ENCODE measurements at places on chromosomes 12 and 14. TPM values are rescaled to one million over a fixed set of nuclear protein-coding genes. Genes with fewer than 3 reads are reported as not detected.

Gene SLC5A8
- total RNA-seq: not detected

Gene JAG2
- 13.5 TPM for total RNA-seq

Gene IFI27L1
- 5.6 TPM for total RNA-seq

Gene FERMT2
- total RNA-seq: 42.2 TPM

DNA sequence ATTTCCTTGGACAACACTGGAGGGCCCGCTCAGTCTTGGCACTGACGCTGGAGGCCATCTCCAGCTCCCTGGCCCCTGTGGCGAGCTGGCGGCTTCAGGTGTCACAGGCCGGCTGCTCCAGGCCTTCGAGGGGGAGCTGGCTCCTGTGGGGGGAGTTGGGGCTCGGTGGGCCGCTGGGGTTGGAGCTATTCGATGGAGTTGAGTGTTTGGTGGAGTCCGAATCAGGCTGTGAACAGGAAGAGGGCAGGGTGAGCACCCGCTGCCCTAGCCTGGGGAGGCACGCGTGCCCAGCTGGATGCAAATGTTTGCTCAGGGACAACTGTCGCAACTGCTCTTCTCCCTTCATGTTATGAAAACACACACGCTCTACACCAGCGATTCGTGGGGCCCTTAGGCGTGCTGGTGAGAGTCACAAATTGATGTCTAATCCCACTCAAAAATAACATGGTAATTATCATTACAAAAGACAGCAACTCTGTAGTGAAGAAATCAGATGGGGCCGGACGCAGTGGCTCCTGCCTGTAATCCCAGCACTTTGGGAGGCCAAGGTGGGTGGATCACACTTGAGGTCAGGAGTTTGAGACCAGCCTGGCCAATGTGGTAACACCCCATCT lies 11.3 kb downstream of the AMN start:
- no peak for DNase-seq
- peaks cover 22% of the 10 kb centered on the region for H3K4me1 ChIP-seq
- peaks cover 18% of the 10 kb centered on the region for H3K36me3 ChIP-seq
- peaks cover 5% of the 10 kb centered on the region for H3K27me3 ChIP-seq
- H3K27ac ChIP-seq: no peak overlapping the region

DNA sequence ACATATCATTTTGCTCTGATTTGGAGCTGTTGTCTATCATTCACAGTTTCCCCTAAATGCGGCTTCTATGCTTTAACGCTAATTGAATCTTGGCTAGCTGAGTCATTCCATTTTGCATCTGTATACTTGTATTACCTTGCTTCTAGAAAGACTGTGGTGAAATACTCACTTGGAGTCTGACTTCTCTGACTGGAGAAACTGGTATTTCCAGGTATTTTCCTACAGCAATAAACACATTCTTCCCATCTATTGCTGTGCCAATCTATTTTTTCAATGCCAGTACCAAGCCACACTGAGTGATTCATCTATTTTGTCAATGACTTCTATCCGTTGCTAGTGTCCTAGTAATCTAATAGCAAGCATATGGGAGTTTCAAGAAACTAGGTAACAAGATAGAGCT lies 76.0 kb upstream of the ST8SIA1 start:
- no peak overlapping the region for H3K27ac ChIP-seq
- no peaks in the 10 kb centered on the region for H3K27me3 ChIP-seq
- peaks cover 21% of the 10 kb centered on the region for H3K4me1 ChIP-seq
- no peak overlapping the region for H3K4me3 ChIP-seq
- DNase-seq: no peak

GRCh38 chr14:75514673-75515628 lies 7.3 kb upstream of the BATF start:
- H3K27ac ChIP-seq: no peak overlapping the region
- no peak overlapping the region for H3K4me3 ChIP-seq
- H3K4me1 ChIP-seq: no peaks in the 10 kb centered on the region
- no peak for DNase-seq
- H3K27me3 ChIP-seq: no peaks in the 10 kb centered on the region
- no peaks in the 10 kb centered on the region for H3K36me3 ChIP-seq

GRCh38 chr14:105252552-105253328 lies 4.4 kb downstream of the BTBD6 start:
- H3K4me1 ChIP-seq: peaks cover 3% of the 10 kb centered on the region
- no peaks in the 10 kb centered on the region for H3K27me3 ChIP-seq
- no peaks in the 10 kb centered on the region for H3K36me3 ChIP-seq
- no peak for DNase-seq

- no peak for DNase-seq
- no peak overlapping the region for H3K4me3 ChIP-seq
- no peaks in the 10 kb centered on the region for H3K36me3 ChIP-seq
- H3K27ac ChIP-seq: no peak overlapping the region
These were observed 54.3 kb downstream of the CCDC85C start for GRCh38 chr14:99549684-99550083.

DNA sequence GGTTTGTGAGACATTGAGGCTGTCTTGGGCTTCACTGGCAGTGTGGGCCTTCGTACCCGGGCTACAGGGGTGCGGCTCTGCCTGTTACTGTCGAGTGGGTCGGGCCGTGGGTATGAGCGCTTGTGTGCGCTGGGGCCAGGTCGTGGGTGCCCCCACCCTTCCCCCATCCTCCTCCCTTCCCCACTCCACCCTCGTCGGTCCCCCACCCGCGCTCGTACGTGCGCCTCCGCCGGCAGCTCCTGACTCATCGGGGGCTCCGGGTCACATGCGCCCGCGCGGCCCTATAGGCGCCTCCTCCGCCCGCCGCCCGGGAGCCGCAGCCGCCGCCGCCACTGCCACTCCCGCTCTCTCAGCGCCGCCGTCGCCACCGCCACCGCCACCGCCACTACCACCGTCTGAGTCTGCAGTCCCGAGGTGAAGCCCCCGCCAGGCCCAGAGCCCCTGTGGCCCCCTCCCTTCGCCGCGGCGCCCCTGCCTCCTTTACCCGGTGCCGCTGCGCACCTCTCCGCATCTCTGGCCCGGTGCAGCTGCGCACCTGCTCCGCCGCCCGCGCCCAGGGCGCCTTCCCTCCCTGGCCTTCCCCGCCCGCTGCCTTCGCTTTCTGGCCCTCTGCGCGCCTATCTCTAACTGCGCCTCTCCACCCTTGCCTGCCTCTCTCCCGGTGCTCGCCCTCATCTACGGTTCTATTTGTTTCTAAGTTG lies at the start of gene ENO2:
TSS of gene ENO2 (plus strand) at position 335 of the 701 bp plus-strand sequence. CDS start 1,253 bp downstream, outside the sequence.
- no peak for DNase-seq
- peaks cover 15% of the 10 kb centered on the region for H3K27me3 ChIP-seq
- no peaks in the 10 kb centered on the region for H3K36me3 ChIP-seq

GRCh38 chr12:19462406-19462805 lies 23.1 kb downstream of the AEBP2 start:
- H3K4me3 ChIP-seq: no peak overlapping the region
- no peak overlapping the region for H3K27ac ChIP-seq
- H3K36me3 ChIP-seq: no peaks in the 10 kb centered on the region
- H3K4me1 ChIP-seq: no peaks in the 10 kb centered on the region
- no peak for DNase-seq

- no peaks in the 10 kb centered on the region for H3K27me3 ChIP-seq
- H3K27ac ChIP-seq: no peak overlapping the region
- no peak for DNase-seq
- no peak overlapping the region for H3K4me3 ChIP-seq
- H3K4me1 ChIP-seq: peaks cover 6% of the 10 kb centered on the region
These were observed 57.0 kb downstream of the SMUG1 start for GRCh38 chr12:54131641-54132280.

- H3K27ac ChIP-seq: no peak overlapping the region
- H3K27me3 ChIP-seq: peaks cover 14% of the 10 kb centered on the region
- H3K4me1 ChIP-seq: peaks cover 44% of the 10 kb centered on the region
These were observed 960 bp upstream of the LRFN5 start for GRCh38 chr14:41605550-41606281.

DNA sequence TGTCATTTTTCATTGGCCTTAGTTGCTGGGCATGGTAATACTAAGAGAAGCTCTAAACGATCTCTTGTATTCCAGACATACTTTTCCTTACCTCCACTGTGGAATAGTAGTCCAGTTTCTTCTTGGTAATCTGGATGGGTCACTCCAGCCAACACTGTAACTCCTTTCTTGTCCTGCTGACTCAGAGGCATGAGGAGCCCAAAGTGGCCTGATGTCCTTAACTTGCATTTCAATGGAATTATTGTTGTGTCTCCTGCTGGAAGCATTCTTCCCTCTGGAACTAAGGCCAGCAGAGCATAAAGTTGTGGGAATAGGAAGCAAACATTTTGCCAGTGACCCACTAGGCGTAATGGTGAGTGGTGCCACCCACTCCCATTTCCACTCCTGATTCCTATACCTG lies 33.1 kb downstream of the DAAM1 start:
- DNase-seq: no peak
- H3K27ac ChIP-seq: no peak overlapping the region
- no peak overlapping the region for H3K4me3 ChIP-seq
- no peaks in the 10 kb centered on the region for H3K36me3 ChIP-seq
- H3K27me3 ChIP-seq: no peaks in the 10 kb centered on the region
- H3K4me1 ChIP-seq: peaks cover 4% of the 10 kb centered on the region

DNA sequence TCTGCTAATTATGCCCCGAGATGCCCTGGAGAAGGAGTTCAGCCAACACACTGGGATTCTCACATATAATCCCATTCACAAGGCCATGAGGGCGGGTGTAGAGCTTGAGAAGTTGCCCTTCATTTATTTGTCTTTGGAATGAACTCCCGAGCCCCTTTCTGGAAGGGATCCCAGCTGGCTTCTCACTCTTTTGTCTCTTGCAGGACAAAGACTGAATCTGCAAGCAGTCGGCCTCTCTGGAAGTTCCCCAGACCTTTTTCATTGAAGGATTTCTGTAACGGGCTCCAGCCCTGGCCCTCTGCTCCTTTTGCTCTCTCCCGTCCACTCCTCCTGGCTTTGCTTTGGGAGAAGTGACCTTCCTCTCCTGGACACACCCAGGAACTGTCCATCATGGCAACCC lies 163.3 kb upstream of the SFSWAP start:
- no peak for DNase-seq
- no peak overlapping the region for H3K27ac ChIP-seq
- no peaks in the 10 kb centered on the region for H3K27me3 ChIP-seq
- no peaks in the 10 kb centered on the region for H3K4me1 ChIP-seq
- no peaks in the 10 kb centered on the region for H3K36me3 ChIP-seq

GRCh38 chr14:80987235-80988032 lies 32.0 kb downstream of the TSHR start:
- H3K27ac ChIP-seq: no peak overlapping the region
- no peaks in the 10 kb centered on the region for H3K27me3 ChIP-seq
- DNase-seq: peak; percentile 69
- no peaks in the 10 kb centered on the region for H3K4me1 ChIP-seq

GRCh38 chr14:23646648-23647549 lies 10.7 kb downstream of the DHRS2 start:
- H3K27ac ChIP-seq: no peak overlapping the region
- H3K4me1 ChIP-seq: peaks cover 1% of the 10 kb centered on the region
- H3K4me3 ChIP-seq: no peak overlapping the region
- no peaks in the 10 kb centered on the region for H3K27me3 ChIP-seq

DNA sequence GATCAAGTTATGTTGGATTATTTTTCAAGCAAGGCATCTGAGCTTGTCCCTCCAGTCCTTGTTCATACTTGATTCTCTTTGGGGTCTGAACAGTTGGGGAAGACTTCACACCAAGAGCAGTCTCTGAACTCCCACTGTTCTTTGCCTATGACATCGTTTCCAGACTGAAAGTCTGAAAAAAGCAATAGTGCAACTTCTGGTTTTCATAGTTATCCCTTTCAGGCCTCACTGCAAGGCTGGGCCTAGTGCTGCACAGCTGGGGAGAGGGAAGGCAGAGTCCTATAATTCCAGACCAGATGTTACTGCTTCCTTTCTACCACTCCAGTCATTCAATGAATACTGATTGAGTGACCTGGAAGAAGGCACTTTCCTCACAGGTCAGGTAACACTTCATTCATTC lies 187.1 kb upstream of the CCND2 start:
- no peaks in the 10 kb centered on the region for H3K27me3 ChIP-seq
- no peak overlapping the region for H3K27ac ChIP-seq
- no peak overlapping the region for H3K4me3 ChIP-seq
- H3K4me1 ChIP-seq: no peaks in the 10 kb centered on the region
- H3K36me3 ChIP-seq: no peaks in the 10 kb centered on the region

DNA sequence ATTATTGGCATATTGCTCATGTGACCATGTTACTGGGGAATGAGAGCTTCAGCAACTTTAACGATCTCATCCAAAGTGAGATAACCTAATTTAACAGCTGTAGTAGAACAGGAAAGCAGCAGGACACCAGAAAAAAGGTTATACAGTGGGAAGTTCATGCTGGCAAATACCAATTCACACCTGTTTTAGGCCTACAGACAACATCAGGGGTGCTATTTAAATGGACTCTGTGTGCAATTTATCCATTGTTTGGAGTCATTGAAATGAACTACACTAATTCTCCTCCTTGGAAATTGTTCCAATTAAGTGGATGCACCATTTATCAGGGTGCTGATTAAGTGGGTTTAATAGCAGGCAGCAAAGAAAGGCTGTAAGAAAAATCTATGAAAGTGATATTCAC lies 424.4 kb upstream of the LMO3 start:
- no peaks in the 10 kb centered on the region for H3K4me1 ChIP-seq
- DNase-seq: no peak
- no peak overlapping the region for H3K4me3 ChIP-seq
- no peaks in the 10 kb centered on the region for H3K27me3 ChIP-seq
- H3K36me3 ChIP-seq: no peaks in the 10 kb centered on the region

GRCh38 chr14:103031566-103031911 lies 25.8 kb downstream of the CDC42BPB start:
- H3K36me3 ChIP-seq: no peaks in the 10 kb centered on the region
- H3K27ac ChIP-seq: no peak overlapping the region
- no peak overlapping the region for H3K4me3 ChIP-seq
- H3K27me3 ChIP-seq: no peaks in the 10 kb centered on the region

- H3K27ac ChIP-seq: peak overlapping the region; percentile 37
- no peaks in the 10 kb centered on the region for H3K27me3 ChIP-seq
- H3K4me3 ChIP-seq: no peak overlapping the region
- DNase-seq: no peak
- no peaks in the 10 kb centered on the region for H3K36me3 ChIP-seq
- H3K4me1 ChIP-seq: peaks cover 12% of the 10 kb centered on the region
These were observed 35.7 kb upstream of the STK38L start for GRCh38 chr12:27208414-27208750.
